ENCODE measurements at places on chromosomes 11 and 22.

DNA sequence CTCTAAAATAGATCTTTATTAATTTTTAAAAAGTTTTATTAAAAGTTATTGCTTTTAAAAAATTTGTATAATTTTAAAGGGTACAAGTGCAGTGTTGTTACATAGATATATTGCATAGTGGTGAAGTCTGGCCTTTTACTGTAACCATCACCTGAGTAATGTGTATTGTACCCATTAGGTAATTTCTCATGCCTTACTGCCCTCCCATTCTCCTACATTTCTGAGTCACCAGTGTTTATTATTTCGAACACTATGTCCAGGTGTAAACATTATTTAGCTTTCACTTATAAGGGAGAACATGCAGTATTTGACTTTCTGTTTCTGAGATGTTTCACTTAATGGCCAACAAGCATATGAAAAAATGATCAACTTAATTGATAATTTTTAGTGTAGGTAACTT, 2.3 kb downstream of the OR51G1 start:
- no peak for DNase-seq

DNA sequence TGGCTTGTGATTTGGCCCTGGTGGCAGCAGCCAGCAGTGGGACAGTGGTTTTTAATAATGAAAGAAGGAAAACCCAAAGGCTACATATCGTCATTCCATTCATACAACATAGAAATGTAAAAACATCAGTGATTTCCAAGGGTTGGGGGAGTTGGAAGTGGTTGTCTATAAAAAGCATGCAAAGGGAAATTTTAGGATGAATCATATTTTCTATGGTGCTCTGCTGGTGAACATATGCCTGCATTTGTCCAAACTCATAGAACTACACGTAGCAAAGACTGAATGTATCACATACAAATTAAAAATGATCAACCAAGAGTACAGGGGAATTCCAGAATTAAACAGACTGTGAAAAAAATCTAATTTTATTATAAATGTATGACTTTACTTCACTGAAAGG, 11.1 kb downstream of the OR5B3 start:
- DNase-seq = no peak

DNA sequence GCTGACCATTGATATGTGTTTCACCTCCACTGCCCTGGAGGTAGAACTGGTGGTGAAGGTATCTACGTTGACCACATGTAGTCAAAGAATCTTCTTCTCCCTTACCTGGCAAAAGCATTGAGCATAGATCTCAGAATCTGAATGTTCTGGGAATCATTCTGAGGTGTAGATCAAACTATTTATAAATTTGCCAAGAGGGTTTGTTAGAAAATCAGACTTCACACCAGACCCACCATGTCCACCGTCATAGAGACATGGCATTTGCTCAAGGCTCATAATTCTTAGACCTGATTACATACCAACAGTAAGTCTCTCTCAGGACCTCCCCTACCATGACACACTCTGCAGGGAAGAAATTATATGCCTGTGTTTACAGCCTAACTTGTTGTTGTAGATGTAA, at the start of gene OR8B2:
Gene OR8B2, minus strand, starts transcription at position 101 of the 400 bp plus-strand sequence. CDS start 1,156 bp downstream, outside the sequence.
- DNase-seq = no peak

GRCh38 chr11:72574548-72575460, 99.4 kb downstream of the PDE2A start:
- no peak for DNase-seq
